ENCODE measurements at places on chromosomes 11 and 22.

DNA sequence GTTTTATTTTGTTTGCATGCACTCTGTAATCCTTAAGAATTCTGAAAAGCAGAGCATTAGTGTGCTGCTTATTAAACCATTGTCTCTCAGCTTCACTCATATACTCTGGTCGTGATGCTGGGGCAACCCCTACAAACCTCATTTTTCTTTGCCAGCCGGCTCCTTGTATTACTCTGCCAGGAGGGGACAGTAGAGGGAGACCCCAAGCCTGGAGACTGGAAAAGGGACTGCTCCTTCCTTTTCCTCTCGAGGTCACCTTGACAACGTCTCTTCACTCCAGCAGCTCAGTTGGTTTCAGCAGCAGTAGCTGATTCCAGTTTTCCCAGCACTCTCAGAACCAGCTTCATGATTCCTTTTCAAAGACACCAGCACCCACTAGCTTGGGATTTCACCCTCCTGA is 2.8 kb upstream of the JHY start:
- DNase-seq = no peak

- no peak for DNase-seq
These were observed 23.9 kb downstream of the LRFN4 start for GRCh38 chr11:66880496-66881450.

DNA sequence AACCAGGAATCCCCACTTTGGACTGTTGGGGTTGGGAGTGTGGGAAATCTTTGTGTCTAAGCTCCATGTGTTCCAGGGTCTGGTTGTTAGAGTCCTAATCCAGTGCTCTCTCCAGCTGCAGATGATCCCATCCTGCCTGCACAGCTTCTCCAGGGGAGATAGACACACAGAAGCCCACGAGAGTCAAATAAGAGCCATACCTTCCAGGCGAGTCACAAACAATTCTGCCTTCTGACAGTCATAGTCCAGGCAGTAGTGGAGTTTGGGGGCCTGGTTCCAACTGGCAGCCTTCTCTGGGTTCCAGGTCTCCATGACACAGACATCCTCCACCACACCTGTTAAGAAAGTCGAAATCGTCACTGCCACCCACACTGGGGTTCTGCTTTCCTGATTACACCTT is 32.1 kb downstream of the SYT13 start:
- no peak for DNase-seq

DNA sequence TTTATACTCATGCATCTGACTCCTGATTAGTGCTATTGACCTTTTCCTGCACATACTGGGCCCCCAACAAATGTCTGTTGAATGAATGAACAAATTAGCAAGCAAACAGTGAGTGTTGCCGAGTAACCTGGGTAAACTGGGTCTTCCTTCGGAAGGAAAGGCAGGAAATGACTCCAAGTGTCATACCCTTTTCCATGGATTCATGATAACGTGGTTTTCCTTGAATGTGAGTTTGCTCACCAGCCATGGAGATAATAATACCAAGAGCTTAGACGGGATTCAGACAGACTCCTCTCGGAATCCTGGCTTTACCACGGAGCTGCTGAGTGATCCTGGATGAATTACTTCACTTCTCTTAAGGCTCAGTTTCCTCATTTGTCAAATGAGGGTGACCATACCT is 16.7 kb downstream of the TECTA start:
- DNase-seq = peak; percentile 63

- DNase-seq = no peak
These were observed 32.2 kb upstream of the HMOX1 start for GRCh38 chr22:35348703-35349102.

DNA sequence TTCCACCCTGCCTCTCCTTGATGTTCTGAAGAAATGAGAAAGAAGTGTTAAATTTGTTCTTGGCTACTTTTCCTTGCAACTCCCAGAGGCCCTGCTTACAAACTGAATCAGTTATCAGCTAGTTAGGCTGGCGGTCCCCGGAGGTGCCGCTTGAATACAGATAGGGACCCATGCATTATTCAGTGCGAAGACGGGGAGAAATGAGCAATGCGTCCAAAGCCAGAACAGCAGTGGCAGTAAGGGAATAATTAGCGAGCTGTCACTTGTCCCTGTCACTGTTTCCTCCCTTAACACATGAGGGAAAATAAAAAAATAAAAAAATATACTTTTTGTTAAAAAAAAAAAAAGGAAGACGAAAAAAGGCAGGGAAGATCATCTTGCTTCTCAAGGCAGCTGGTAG is 528.1 kb downstream of the MN1 start:
- DNase-seq = no peak

DNA sequence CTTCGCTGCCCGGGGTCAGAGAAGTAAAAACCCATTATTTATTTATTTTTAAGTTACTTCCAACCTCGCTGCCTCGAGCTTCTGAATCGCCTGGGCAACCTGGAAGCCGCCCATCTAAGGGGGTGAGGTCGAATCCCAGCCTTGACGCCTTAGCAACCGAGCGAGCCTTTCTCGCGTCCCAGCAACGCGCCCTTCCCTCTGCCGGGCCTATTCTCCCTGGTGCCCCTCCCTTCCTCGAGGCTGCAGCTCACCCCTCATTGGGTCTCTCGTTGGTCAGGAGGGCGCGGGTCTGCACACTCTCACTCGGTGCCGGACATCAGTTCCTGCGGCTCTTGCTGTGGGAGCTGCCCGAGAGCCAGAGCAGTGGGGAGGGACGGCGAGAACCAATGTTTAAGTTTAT is at the start of gene CCDC81:
TSS of gene CCDC81 (plus strand) at position 302 of the 400 bp plus-strand sequence. CDS start 277 bp downstream, outside the sequence.
- DNase-seq = no peak

- peak; percentile 94 for DNase-seq
These were observed 10.2 kb upstream of the LDHA start for GRCh38 chr11:18384157-18384641.

- no peak for DNase-seq
These were observed 68.4 kb downstream of the GGTLC2 start for GRCh38 chr22:22712666-22713365.

DNA sequence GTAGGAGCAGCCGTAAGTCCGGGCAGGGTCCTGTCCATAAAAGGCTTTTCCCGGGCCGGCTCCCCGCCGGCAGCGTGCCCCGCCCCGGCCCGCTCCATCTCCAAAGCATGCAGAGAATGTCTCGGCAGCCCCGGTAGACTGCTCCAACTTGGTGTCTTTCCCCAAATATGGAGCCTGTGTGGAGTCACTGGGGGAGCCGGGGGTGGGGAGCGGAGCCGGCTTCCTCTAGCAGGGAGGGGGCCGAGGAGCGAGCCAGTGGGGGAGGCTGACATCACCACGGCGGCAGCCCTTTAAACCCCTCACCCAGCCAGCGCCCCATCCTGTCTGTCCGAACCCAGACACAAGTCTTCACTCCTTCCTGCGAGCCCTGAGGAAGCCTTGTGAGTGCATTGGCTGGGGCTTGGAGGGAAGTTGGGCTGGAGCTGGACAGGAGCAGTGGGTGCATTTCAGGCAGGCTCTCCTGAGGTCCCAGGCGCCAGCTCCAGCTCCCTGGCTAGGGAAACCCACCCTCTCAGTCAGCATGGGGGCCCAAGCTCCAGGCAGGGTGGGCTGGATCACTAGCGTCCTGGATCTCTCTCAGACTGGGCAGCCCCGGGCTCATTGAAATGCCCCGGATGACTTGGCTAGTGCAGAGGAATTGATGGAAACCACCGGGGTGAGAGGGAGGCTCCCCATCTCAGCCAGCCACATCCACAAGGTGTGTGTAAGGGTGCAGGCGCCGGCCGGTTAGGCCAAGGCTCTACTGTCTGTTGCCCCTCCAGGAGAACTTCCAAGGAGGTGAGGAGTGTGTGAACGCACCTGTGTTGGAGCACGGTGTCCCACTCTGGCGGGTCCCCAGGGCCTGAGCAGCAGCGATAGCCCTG is at the start of gene TAGLN:
TSS of gene TAGLN (plus strand) at position 318 of the 863 bp plus-strand sequence. CDS start 3,644 bp downstream, outside the sequence.
- peak; percentile 72 for DNase-seq

DNA sequence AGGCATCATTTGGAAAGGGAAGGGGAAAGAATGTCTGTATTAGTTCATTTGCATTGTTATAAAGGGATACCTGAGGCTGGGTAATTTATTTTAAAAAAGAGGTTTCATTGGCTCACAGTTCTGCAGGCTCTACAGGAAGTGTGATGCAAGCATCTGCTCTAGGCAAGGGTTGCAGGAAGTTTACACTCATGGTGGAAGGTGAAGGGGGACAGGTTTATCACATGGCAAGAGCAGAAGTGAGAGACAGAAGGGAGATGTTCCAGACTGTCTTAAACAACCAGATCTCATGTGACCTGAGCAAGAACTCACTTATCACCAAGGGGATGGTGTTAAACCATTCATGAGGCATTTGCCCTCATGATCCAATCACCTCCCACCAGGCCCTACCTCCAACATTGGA is 90.6 kb downstream of the CCDC83 start:
- DNase-seq = no peak

GRCh38 chr11:13358596-13359270 is 81.1 kb downstream of the BMAL1 start:
- DNase-seq = peak; percentile 19

GRCh38 chr11:95711162-95711944 is 78.2 kb downstream of the FAM76B start:
- no peak for DNase-seq
